CD4-positive, CD25-positive, alpha-beta regulatory T cell (primary cell): ENCODE measurements at places on chromosomes 1 and 21.
A peak's percentile ranks its signal among the peaks of the same experiment; 100 is the strongest.

DNA sequence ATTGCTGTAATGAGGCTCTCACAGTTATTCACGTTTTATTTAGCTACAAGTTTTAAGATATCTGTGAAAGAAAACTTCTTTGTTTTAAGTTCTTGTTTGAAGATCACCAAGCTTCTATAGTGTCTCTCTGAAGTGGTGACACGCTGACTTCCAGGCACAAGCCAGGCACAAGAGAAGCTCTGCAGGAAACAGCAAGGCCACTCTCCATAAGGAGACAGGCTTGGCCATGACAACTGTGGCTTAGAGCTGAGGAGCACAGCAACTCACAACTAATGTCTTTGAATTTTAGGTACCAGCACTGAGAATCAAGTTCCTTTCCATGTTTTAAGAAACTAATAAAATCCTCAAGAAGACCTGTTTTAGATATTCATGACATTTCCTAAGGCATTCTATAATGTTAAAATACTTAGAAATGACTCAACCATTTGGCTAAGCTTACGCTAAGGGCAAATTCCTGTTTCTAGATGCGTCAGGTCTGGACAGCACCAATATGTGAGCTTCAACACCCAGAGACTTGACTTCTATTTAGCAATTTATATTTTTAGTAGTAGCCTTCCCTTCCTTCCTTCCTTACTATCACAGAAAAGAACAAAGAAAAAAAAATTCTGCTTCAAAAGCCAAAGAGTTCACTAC lies 40.2 kb downstream of the APP start:
- no peak for DNase-seq

DNA sequence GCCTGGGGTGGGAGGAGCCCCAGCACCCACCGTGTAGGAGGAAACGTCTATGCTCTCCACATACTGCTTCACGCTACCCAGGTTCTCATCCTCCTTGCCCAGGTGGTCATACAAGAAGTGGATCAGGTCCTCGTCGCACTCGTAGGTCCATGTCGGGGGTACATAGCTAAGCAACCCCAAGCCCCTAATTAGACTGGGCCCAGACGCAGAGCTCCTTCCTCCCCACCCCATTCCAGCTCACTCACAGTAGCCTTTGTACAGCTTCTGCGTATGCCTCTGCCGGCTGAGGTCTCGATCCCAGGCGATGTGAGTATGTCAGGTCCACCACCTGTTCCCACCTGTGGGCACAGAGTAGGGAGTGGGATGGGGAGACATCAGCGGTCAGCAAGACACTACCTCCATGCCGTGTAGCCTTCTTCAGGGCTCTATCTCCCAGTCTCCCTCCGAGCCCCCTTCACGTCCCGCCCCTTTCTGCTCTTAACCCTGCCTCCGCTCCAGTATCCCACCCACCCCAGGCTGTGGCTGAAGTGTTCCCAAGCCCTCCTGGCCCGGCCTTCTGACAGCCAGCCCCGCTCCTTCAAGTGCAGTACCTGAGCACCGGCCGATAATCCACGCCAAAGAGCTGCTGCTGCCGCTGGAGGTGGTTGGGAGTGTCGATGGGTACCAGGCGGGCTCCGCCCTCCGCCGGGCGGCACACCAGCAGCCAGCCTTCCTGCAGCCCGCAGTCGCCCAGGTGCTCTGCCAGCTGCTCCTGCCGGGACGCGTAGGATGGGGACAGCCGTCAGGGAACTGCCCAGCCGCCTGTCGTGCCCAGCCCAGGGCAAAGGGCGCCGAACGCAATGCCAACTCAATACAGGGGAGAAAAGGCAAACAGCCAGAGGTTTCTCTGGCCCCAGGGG lies 919 bp downstream of the HECTD3 start:
- DNase-seq: no peak

- no peak for DNase-seq
These were observed 3.9 kb upstream of the PALMD start for GRCh38 chr1:99642053-99642452.

- DNase-seq: peak; percentile 13
These were observed 37.1 kb upstream of the SOD1 start for GRCh38 chr21:31622397-31622796.
